Skeletal muscle cell (primary cell): ENCODE measurements at places on chromosomes 1 and 21.

GRCh38 chr1:2584686-2585317 lies 1.8 kb upstream of the PRXL2B start:
- DNase-seq, result no peak

GRCh38 chr1:230399321-230400006 lies 26.7 kb downstream of the PGBD5 start:
- no peak for DNase-seq

DNA sequence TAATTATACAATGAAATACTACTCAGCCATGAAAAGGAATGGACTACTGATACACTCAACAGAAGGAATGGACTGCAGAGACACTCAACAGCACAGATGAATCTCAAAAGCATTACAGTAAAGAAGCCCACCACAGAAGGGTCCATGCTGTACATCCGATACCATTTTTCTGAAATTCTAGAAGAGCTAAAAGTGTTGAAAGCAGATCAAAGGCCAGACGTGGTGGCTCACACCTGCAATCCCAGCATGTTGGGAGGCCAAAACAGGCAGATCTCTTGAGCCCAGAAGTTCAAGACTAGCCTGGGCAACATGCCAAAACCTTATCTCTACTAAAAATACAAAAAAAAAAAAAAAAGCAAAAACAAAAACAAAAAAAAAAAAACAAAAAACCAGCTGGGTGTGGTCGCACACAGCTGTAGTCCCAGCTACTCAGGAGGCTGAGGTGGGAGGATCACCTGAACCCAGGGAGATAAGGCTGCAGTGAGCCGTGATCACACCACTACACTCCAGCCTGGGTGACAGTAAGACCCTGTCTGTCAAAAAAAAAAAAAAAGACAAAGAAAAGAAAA lies 15.5 kb downstream of the PPP1R15B start:
- no peak for DNase-seq

DNA sequence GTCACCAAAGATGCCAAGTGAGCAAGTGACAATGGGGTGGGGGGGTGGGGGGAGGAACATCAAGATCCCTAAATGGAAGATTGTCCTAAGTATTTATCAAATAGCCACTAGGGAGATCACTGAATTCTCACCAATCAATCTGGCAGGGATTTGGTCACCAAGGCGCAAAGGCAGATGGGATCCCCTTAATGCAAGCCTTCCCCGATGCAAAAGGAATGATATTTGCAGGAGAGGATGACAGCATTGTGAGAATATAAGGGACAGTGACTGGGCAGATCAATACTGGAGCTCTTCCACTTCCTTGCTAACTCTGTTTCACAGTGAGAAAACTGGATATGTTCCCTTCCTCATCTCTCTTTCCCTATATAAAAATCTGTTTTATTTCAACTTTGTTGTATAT lies 40.9 kb downstream of the DUSP10 start:
- DNase-seq, result no peak

DNA sequence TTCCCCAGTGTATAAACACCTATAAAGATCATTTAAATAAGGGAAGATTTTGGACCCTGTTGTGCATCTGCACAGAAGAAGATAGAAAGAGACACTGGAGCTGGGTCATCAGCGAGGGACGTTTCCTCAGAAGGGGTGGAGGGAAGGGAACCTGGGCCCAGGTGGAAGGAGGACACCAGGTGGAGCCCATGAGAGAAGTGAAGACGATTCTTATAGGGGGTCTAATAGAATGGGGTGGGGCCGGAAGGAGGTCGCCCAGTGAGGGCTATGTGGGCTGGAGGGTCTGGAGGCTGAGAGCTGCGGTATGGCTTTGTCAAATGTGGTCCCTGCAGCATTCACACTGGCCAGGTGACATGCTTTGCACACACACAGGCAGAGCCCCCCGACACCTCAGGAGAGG lies 13.7 kb downstream of the KIRREL1 start:
- DNase-seq, result no peak

- no peak for DNase-seq
Measured at GRCh38 chr1:86950712-86951419, 36.4 kb downstream of the HS2ST1 start.

DNA sequence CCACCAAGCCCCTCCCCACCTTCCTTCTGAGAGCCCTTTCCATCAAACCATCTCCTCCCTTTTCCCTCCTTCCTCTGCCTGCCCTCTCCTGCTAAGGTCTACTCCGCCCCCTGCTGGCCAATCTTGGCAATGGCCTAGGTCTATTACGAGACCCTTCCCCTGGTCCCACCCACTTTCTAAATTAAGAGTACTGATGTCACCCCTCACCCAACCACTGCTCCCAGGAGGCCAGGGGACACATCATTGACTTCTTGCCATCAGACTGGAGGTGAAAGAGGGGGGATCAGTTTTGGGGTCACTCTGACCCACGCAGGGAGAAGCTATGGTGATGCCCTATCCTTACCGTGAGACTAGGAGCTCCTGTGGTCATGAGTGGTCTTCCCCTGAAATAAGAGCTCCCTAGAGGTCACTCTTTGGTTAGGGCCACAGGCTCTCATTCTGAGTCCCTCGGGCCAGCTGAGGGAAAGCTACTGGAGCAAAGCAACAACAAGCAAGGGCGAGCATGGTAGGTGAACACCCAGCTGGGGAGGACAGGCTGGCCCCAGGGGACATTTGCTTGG lies 34.6 kb upstream of the S100A7 start:
- no peak for DNase-seq

- DNase-seq, result no peak
Measured at GRCh38 chr1:14140831-14141401, 440.9 kb downstream of the PRDM2 start.

- no peak for DNase-seq
Measured at GRCh38 chr1:24803987-24804530, 58.8 kb downstream of the CLIC4 start.

- no peak for DNase-seq
Measured at GRCh38 chr1:178006043-178006442, 36.2 kb upstream of the SEC16B start.

- no peak for DNase-seq
Measured at GRCh38 chr1:229672246-229672645, 46.2 kb downstream of the URB2 start.

DNA sequence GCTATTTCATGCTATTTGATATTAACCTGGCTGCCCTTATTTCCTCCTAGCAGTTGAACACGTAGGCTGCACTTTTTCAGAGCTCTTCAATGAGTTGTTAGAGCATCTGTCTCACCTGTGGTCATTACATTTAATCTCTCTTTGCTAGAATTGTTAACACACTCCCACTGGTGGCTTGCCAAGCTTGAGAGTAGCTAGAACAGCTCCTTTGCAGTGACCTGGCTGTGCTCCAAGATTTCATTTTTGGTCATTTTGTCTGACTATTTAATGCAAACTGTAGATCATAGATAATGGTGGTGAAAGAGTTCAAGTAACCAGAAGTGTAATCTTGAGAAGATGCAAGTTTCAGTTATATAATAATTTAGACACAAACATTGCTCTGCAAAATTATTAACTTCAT lies 105.6 kb downstream of the LRRC7 start:
- DNase-seq, result no peak

DNA sequence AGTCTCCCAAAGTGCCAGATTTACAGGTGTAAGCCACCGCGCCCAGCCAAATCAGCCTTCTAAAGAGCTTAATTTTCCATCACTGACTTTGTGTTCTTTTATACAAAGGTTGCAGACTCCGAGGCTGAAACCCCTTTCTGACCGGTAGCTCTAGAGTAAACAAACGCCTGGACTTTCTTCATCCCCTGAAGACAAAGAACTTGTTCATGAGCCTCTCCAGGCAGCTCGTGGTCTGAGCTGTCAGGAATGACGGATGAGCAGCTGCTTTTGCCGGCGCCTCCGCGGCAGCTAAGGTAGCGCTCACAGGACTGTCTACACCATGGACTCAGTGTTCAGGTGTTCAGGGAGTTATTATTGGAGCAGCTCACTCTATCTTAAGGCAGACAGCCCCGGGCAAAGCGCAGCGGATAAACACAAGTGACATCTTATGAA lies 128.5 kb upstream of the ERRFI1 start:
- DNase-seq, result no peak

DNA sequence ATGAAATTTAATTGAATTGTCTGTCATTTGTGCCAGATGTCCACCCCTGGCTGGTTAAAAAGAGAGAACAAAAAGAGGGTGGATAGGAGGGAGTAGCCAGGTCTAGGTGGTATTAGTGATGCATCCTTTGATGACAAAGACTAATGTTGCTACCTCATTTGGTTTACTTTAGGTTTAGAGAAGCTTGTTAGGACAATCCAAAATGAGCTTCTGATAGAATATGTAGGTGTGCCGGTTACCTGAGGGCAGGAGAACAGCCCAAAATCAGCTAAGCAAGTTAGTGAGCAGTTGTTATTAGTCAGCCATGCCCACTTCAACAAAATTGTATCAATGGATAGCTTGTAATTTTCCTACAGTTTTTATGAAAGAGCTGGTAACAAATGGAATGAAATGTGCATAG lies 61.4 kb upstream of the PTGS2 start:
- no peak for DNase-seq

- no peak for DNase-seq
Measured at GRCh38 chr1:156813750-156814570, 2.7 kb downstream of the SH2D2A start.

DNA sequence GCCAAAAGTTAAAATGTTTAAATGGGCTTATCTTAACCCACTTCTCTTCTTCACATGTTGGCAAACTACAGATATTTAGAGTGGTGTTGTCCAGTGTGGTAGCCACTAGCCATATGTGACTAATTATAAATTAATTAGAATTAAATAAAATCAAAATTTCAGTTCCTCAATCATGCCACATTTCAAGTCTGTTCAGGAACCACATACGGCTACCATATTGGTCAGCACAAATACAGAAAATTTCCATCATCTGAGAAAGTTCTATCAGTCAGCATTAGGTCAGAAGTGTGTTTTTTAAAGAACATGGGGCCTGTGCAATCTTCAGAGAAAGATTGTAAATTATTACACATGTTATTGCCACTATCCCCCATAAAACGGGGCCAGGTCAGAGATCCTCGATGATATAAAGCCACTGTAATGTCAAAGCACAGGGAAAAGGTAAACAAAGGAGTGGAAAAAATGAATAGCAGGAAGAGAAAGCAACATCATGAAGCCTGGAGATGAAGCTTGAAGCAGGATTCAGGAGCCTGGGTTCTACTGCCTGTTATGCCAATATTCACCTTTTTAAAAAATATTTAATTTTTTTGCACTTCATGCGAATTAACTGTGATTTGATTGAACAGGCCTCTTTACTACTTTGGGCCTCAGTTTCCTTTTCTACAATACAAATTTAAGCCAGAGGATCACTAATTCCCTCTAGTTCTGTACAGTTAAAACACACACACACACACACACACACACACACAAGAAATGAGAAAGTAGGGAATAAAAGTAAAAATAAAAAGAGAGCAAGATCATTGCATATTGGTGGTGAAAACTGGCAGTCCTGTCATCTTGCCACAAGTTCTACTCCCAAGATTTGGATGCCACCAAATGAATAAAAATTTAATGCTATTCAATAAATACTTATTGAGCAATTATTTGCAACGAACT lies 2.3 kb downstream of the RSBN1 start:
- no peak for DNase-seq

DNA sequence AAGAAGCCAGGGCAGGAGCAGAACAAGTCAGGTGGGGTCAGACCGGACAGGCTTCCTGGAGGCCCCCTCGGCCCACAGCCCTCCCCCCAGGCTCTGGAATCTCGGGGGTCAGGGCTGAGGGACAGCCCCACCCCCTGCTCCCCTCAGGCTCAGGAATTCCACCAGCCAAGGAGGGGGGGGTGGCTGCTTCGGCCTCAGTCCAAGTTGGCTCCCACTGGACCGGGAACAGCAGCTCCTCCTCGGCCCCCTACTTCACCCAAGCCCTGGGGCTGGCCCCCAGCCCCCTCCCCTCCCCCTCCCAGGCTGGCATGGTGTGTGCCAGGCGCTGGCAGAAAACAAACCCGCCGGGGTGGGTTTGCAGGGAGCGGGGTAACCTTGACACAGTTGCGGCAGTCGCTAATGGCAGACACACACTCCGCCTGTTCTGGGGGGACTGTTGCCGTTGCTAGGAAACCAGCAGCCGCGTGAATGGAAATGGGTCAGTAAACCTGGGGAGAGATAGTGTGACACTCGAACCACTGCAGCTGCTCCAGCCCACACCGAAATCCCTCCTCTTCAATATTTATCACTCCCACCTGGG lies 32.4 kb downstream of the AHDC1 start:
- no peak for DNase-seq

DNA sequence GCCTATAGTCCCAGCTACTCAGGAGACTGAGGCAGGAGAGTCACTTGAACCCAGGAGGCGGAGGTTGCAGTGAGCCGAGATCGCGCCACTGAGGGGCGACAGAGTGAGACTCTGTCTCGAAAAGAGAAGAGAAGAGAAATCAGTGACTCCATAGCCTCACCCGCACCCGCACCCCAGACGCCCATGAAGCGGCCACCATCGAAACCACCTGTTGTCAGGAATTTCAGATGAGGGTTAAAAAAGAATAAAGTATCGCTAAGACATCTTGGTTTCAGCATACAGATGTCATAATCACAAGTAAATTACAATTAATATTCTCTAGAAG lies 47.4 kb downstream of the NPHP4 start:
- DNase-seq, result no peak

GRCh38 chr1:45326627-45327623 lies at the start of gene HPDL:
Gene HPDL (plus strand): TSS chr1:45326895. CDS start chr1:45327149, 254 bp downstream.
- no peak for DNase-seq

DNA sequence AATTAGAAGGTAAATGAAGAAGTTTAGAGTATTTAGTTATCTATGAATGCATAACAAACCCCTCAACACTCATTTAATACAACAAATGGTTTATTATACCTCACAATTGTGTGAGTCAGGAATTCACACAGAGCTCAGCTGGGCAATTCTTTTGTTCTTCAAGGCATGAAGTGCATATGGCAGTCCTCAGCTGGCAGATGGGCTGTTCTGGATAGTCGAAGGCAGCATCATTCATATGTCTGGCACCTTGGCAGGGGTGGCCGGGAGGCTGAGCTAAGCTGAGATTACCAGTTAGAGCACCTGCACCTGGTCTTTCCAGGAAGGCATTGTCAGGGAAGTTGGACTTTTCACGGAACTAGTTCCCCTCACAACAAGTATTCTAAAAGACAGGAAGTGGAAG lies 286.2 kb upstream of the DUSP10 start:
- no peak for DNase-seq

DNA sequence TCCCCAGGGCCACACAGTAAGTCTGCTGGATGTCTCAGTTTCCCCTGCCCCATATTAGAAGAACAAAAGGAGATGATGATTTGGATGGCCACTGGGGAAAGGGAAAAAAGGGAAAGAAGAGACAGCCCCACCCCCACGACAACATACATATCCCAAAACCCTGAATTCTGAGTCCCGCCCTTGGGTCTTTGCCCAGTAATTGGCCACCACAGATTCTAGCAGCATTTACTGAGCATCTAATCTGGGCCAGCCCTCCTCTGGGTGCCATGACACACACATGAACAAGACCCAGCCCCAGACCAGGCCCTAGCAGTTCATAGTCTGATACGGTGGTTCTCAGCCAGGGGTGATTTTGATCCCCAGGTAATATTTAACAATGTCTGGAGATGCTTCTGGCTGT lies 5.2 kb upstream of the TTC4 start:
- DNase-seq, result no peak
